ENCODE measurements at places on chromosomes 16 and 17.

DNA sequence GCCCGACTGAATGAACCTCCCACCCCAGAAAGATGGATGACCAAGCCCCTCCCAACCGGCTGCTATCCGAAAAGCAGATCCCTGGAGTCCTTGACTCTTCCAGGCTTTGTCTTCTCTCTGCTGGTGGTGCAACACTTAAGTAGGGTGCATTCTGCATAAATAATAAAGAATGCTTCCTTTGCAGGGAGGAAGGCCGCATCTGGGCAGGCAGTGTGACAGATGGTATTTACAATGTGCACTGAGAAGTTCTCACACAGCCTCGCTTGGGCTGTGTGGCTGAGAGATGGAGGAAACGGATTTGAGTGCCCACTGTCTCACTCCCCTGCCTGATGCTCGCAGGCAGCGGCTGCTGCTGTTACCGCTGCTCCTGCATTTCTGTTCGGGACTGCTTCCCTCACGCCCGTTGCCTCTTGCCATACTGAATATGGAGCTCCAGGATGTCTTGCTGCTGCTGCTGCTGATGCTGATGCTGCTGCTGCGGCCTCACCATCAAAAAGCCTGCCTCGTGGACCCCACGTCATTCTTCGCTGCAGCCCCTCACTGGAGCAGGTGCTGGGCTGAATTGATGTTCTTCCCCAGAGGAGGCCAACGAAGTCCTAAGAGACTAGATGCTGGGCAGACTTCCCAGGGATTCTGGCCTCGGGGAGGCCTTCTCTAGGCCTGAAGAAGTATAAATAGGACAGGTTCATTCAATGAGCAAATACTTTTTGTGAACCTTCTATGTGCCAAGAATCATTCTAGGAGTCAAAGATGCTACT lies 7.1 kb upstream of the RHBDL3 start:
- peak; percentile 7 for DNase-seq

DNA sequence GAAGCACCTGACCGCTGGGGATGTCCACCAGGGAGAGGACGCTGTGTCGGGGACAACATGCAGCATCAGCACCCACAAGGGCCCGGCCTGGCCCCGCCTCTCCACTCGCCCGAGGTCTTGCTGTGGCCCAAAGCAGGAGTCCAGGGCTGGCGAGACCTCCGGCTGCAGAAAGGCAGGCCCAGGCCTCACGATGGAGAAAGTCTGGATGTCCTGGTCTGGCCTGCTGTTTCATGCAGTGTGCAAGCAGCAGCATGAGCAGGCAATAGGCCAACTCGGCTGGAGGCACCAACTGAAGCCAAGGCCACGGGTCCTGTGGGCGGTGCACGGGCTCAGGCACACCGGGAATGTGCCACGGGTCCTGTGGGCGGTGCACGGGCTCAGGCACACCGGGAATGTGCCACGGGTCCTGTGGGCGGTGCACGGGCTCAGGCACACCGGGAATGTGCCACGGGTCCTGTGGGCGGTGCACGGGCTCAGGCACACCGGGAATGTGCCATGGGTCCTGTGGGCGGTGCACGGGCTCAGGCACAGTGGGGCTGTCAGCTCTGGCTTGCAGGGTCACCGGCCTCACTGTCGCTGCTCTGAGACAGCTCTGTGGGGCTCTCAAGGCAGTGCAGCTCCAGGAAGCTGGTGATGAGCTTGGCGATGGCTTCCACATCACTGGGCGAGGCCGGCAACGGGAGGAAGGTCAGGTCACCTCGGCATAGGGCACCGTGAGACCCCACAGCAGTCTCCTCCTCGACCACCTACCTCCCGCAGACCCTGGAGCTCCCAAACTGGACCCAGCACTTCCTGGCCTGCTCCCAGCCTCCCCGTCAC lies 6.9 kb downstream of the CYBC1 start:
- no peak for DNase-seq

DNA sequence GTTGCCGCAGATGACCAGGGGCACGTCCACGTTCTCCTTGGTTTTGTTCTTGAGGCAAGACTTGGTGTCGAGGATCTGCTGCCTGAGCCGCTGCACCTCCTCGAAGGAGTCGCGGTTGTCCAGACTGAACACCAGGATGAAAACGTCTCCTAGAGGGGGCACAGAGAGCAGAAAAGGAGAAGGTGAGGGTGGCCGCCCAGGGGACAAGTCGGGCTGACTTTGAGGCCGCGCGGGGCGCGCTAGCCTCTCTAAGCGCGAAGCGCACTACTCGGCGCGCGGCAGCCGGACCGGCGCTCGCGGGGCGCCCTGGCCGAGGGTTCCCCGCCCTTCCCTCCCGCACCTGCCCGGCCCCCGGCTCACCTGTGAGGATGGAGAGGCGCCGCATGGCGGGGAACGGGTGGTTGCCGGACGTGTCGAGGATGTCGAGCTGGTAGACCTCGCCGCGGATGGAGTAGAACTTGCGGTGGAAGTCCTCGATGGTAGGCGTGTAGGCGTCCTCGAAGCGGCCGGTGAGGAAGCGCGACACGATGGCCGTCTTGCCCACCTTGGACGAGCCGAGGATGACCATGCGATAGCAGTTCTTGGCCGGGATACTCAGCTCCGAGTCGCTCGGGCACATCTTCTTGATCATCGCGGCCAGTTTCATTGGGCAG lies 533 bp downstream of the RASD1 start:
- DNase-seq: no peak

DNA sequence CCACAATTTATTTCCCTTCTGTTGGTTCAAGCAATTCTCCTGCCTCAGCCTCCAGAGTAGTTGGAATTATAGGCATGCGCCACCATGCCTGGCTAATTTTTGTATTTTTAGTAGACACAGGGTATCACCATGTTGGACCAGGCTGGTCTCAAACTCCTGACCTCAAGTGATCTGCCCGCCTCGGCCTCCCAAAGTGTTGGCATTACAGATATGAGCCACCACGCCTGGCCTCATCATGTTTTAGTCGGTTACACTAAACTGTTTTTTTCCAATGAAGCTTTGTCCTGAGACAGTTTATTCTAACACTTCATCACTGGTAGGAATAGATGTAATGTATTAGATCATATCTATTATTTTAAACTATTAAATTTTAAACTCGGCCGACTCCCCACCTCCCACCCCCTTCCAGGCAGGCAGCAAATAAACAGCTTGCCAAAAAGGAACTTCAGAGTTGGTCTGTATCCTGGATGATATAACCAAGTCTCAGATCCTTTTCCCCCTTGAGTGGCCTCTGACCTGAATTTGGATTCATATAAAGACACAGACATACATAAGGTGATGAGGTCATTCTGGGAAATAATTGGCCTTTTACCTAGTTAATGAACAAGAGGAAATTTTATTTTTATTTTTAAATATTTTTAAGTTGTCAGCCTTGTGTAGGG lies 18.4 kb upstream of the CORO6 start:
- DNase-seq: no peak

- DNase-seq: no peak
Observed at GRCh38 chr16:13061691-13062090, 160.3 kb downstream of the SHISA9 start.

DNA sequence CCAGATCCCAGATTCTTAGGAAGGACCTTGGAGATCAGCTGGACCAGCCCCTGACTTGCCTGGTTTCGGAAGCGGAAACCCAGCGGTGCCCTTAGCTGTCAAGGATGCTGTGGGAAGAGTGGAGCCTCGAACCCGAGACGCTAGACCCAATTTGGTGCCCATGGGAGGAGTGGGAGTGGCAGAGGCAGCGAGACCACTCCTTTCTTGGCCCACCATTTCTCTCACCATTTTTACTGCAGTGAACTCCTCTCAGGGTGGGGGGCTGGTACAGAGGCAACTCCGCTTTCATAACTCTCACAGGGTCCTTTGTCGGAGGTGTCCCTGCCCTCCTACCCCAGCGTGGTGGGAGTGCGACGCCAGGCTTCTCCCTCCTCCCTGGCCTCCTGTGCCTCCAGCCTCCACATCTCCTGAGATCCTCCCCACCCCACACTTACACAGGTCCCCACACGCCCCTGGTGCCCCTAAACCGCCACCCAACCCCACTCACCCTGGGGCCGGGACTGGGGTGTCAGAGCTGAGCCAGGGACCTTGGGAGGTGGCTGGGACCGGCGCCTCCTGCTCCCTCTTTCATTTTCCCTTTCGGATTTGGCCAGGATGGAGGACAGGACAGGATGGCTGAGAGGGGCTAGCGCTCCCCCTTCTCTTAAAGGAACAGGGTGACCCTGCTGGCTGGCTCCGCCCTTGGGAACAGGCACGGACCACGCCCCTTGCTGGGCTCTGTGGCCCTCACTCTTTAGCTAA lies at the start of gene GJD3:
GJD3 (minus strand) TSS at position 617 of the 741 bp plus-strand sequence. CDS start 922 bp downstream, outside the sequence.
- DNase-seq: no peak

DNA sequence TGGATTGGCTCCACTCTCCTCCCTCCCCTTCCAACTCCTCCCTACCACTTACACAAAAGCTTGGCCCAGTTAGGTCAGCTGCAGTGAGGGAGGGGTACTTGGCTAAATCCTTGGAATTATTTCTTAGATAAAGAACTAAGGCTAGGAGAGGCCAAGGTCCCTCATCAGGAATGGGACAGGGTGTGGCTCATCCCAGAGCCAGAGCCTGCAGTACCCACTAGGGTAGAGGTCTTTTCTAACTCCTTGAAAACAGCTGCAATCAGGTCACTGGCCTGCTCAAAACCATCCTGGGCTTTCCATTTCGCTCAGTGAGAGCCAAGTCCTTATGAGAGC lies 1.9 kb upstream of the SLC46A1 start:
- no peak for DNase-seq

- no peak for DNase-seq
Observed at GRCh38 chr16:640614-641013, 1.0 kb upstream of the MCRIP2 start.

DNA sequence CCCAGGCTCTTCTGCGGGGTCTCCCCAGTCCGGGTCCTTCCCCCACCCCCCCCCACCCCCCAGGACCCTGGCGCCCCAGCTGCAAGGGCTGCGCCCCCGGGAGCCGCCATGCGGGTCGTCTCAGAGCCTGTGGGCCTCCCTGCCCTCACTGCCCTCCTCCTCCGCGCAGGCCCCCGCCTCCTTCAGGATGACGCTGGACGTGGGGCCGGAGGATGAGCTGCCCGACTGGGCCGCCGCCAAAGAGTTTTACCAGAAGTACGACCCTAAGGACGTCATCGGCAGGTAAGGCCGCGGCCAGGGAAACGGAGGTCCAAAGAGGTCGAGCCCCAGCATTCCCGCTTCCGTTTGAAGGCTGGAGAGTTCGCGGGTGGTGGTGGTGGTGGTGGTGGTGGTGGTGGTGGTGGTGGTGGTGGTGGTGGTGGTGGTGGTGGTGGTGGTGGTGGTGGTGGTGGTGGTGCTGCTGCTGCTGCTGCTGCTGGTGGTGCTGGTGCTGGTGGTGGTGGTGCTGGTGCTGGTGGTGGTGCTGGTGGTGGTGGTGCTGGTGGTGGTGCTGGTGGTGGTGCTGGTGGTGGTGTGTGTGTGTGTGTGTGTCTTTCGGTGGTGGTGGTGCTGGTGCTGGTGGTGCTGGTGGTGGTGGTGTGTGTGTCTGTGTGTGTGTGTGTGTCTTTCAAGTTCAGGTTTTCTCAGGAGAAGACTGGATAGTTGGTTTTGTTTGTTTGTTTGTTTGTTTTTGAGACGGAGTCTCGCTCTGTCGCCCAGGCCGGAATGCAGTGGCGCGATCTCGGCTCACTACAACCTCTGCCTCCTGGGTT lies 615 bp downstream of the PHKG2 start:
- peak; percentile 61 for DNase-seq

GRCh38 chr17:80760511-80760911 lies 215.9 kb downstream of the RPTOR start:
- no peak for DNase-seq

DNA sequence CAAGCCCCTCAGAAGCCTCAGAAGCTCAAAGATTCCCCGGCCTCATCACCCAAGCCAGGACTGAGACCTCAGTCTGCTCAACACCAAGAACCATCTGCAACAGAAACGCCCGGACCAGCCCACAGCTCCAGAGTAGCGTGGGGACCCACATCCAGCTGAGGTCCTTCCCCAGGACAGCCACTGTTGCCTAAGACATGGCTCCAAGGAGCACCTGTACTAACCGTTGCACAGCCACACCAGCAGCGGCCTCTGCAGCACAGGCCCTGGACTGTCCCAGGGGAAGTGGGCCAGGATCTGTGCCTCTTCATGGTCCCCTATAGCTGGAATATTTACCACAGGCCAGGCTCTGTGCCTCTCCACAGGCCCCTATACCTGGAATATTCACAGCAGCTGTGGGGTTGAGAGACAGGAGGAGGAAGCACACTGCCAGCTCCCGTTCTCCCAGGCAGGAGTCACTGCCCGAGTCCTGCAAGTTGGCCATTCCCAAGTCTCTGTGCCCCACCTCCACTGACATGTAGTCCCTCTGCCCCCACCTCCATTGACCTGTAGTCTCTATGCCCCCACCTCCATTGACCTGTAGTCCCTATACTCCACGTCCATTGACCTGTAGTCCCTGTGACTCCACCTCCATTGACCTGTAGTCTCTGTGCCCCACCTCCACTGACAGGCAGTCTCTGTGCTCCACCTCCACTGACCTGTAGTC lies 38.5 kb downstream of the RPH3AL start:
- no peak for DNase-seq

- no peak for DNase-seq
Observed at GRCh38 chr16:47228241-47228640, 84.5 kb upstream of the NETO2 start.

- DNase-seq: no peak
Observed at GRCh38 chr17:36742267-36743000, 141.1 kb downstream of the MRM1 start.
